ENCODE measurements at places on chromosomes 6 and 20. TPM values are rescaled to one million over a fixed set of nuclear protein-coding genes. Genes with fewer than 3 reads are reported as not detected.

GRCh38 chr6:156359912-156360311 lies 417.3 kb upstream of the ARID1B start:
- no peaks in the 10 kb centered on the region for H3K36me3 ChIP-seq
- no peak for DNase-seq
- H3K4me1 ChIP-seq: no peaks in the 10 kb centered on the region
- no peak overlapping the region for H3K4me3 ChIP-seq
- H3K27me3 ChIP-seq: no peaks in the 10 kb centered on the region

XKR7 gene
- not detected for total RNA-seq

- no peak for DNase-seq
- H3K36me3 ChIP-seq: no peaks in the 10 kb centered on the region
- no peak overlapping the region for H3K4me3 ChIP-seq
- no peaks in the 10 kb centered on the region for H3K27me3 ChIP-seq
- no peaks in the 10 kb centered on the region for H3K4me1 ChIP-seq
These were observed 9.2 kb upstream of the PLEKHG1 start for GRCh38 chr6:150590446-150590845.

DNA sequence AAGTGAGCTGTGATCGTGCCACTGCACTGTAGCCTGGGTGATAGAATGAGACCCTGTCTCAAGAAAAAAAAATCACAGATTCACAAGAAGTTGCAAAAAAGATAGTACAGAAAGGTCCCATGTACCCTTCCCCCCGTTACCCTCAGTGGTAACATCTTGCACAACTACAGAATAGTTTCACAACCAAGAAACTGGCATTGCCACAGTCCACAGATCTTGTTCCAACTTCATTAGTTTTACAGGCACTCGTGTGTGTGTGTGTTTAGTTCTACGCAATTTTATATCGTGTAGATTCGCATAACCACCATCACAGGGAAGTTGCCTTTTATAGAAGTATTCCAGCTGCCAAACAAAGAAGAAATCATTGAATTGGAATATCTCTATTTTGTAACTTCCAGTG lies 19.1 kb downstream of the SPATA2 start:
- no peak overlapping the region for H3K27ac ChIP-seq
- H3K4me3 ChIP-seq: no peak overlapping the region
- no peaks in the 10 kb centered on the region for H3K36me3 ChIP-seq
- no peaks in the 10 kb centered on the region for H3K27me3 ChIP-seq

DNA sequence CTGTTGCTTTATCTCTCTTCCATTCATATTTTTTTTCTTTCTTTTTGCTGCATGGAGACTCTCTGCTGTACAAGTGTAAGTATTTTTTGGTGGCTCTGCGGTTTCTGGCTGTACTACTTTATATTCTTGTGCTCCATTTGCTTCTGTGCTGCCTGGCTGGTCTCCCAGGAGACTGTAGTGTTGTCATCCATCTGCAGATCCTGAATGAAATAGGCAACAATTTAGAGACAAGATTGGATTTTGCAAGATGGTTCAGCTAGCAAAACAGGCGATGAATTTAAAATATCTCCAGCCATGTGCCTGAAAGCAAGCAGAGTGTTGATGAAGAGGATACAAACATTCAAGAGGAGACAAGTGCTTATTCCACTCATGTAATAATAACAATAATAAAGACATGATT lies 75.1 kb upstream of the SCGN start:
- no peaks in the 10 kb centered on the region for H3K36me3 ChIP-seq
- H3K4me1 ChIP-seq: no peaks in the 10 kb centered on the region
- no peaks in the 10 kb centered on the region for H3K27me3 ChIP-seq
- DNase-seq: no peak
- H3K27ac ChIP-seq: no peak overlapping the region
- no peak overlapping the region for H3K4me3 ChIP-seq

DNA sequence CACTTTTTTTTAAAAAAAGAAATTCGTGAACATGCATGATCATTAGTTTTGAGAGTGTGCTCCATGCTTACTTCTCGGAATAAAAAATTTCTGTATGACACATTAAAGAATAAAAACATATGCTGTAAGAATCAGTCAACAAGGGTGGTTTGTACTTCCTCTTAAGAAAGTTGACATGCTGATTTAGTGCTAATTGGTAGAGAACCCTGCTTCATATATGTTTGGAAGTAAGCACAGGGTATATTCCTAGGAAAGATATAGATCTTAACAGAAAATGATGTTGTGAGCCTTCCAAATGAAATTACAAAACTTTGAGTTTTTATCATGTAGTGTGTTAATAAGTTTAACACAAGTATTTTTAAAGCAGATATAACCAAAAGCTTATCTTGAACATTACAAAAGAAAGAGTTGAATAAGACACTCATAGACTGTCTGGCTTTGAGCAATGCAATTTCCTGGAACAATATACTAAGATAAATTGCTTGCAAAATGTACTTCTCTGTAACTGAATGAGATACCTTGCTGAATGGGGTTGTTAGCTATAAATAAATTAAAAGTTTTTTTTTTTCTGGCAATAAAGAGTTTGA lies 13.8 kb upstream of the VIP start:
- no peaks in the 10 kb centered on the region for H3K4me1 ChIP-seq
- H3K36me3 ChIP-seq: no peaks in the 10 kb centered on the region
- DNase-seq: no peak
- H3K27ac ChIP-seq: no peak overlapping the region
- peaks cover 69% of the 10 kb centered on the region for H3K27me3 ChIP-seq

TMC2 gene
- total RNA-seq: not detected

C4A gene
- 2.2 TPM for total RNA-seq

GRCh38 chr6:2529211-2529719 lies 221.5 kb downstream of the MYLK4 start:
- no peak overlapping the region for H3K4me3 ChIP-seq
- H3K27me3 ChIP-seq: no peaks in the 10 kb centered on the region
- peaks cover 17% of the 10 kb centered on the region for H3K4me1 ChIP-seq
- no peak overlapping the region for H3K27ac ChIP-seq
- no peak for DNase-seq
- H3K36me3 ChIP-seq: no peaks in the 10 kb centered on the region

DNA sequence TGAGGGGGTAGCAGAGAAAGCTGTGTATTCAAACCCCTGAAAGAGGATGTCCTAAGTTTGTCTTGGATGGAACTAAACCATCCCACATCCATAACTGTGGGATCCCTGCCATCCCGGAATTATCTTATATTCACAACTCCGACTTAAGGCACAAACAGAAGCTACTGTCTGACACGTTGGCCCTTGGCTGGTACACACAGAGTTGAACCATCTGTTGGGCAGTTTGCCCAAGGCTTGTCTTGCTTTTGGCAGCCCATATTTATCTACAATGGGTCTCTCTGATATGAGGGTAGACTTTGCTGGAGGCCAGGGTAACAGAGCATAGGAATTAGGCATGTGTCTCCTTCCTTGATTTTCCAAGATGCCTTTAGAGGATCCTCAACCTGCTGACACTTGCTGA lies 116.6 kb upstream of the PROKR2 start:
- peaks cover 86% of the 10 kb centered on the region for H3K27me3 ChIP-seq
- H3K4me1 ChIP-seq: no peaks in the 10 kb centered on the region
- no peak for DNase-seq
- no peak overlapping the region for H3K4me3 ChIP-seq
- H3K27ac ChIP-seq: no peak overlapping the region

- H3K4me1 ChIP-seq: peaks cover 15% of the 10 kb centered on the region
- no peak overlapping the region for H3K27ac ChIP-seq
- H3K27me3 ChIP-seq: no peaks in the 10 kb centered on the region
- H3K36me3 ChIP-seq: peaks cover 3% of the 10 kb centered on the region
- H3K4me3 ChIP-seq: no peak overlapping the region
These were observed 109.5 kb upstream of the NFATC2 start for GRCh38 chr20:51651921-51652549.

DNA sequence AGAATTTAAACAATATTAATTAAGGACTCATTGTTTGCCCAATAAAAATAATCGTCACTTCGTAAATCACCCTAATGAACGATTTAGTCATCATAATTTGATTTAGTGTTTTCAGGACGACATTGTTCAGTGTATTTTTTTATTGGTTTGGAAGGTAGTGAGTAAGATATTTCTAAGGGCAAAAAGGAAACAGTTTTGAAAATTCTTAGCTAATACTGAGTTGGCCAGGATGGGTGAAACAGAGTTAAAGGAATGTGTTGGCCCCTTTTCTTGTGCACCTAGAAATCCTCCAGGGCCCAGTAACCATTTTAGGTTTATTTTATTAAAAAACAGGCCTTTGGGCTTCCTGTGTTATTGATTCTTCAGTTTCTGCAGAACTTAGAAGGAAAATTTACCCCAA lies 25.3 kb downstream of the ANKS1A start:
- peaks cover 35% of the 10 kb centered on the region for H3K4me1 ChIP-seq
- H3K4me3 ChIP-seq: no peak overlapping the region
- DNase-seq: peak; percentile 50
- H3K36me3 ChIP-seq: peaks cover 4% of the 10 kb centered on the region
- no peaks in the 10 kb centered on the region for H3K27me3 ChIP-seq
- peak overlapping the region; percentile 59 for H3K27ac ChIP-seq

EPB41L2 gene
- 39.9 TPM for total RNA-seq

DNA sequence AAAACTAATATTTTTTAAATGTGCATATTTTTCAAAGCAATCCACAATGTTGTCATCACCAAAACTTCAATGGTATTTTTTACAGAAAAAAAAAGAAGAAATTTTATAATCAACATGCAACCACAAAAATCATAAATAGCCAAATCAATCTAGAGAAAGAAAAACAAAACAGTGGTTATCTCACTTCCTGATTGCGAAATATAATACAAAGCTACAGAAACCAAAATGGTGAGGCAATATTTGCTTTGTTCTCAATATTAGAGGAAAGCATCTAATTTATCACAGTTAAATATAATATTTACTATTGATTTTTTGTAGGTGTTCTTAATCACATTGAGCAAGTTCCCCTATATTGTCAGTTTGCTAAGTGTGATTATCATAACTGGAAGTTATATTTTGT lies 720.7 kb upstream of the ADGRB3 start:
- DNase-seq: no peak
- H3K27me3 ChIP-seq: no peaks in the 10 kb centered on the region
- H3K27ac ChIP-seq: no peak overlapping the region
- no peak overlapping the region for H3K4me3 ChIP-seq
- H3K4me1 ChIP-seq: no peaks in the 10 kb centered on the region

DNA sequence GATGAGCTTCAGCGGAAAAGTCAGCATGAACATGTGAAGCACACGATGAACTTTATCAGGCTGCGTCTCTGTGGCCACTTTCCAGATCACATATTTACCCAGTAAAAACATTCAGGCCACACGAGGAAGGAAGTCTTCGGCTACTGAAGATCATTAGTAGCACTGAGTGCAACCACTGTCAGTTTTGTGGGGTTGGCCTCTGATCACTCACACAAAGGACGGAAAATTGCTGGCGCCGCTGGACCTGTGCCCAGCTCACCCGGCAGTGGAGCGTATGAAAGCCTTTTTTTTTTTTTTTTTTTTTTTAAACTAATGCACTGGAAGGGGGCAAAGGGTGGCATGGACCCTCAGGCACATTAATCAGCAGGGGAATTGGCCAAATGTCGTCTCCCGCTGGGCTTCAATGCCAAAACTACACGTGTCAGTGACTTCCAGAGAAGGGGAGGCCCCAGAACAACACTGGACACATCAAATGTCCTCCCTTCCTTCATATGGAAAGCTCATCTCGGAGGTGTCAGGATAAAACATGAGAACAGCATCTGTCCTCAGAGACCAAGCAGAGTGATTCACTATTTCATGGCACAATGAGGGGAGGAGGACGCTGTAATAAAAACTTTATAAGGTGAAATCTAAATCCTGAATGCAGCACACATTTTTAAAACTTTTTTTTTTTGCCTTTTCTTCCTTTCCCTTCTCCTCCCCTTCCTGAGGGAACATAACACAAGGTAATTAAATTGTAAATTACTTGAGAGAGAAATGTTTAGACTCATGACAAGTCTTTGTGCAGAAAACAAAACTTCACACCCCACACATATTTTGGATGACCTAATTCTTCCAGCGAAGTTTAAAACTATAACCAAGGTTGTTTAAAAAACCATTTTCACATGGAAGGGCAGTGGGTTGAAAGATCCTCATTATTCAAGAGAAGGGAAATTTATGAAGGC lies 223.4 kb downstream of the FOXC1 start:
- DNase-seq: peak; percentile 72
- no peak overlapping the region for H3K4me3 ChIP-seq
- no peaks in the 10 kb centered on the region for H3K27me3 ChIP-seq
- peaks cover 12% of the 10 kb centered on the region for H3K36me3 ChIP-seq
- H3K4me1 ChIP-seq: peaks cover 20% of the 10 kb centered on the region

HEY2 gene
- total RNA-seq: not detected

MUCL3 gene
- not detected for total RNA-seq

- no peak for DNase-seq
- H3K36me3 ChIP-seq: no peaks in the 10 kb centered on the region
- peaks cover 49% of the 10 kb centered on the region for H3K27me3 ChIP-seq
- H3K27ac ChIP-seq: no peak overlapping the region
- no peaks in the 10 kb centered on the region for H3K4me1 ChIP-seq
These were observed 9.9 kb downstream of the MAFB start for GRCh38 chr20:40679184-40679583.

DNA sequence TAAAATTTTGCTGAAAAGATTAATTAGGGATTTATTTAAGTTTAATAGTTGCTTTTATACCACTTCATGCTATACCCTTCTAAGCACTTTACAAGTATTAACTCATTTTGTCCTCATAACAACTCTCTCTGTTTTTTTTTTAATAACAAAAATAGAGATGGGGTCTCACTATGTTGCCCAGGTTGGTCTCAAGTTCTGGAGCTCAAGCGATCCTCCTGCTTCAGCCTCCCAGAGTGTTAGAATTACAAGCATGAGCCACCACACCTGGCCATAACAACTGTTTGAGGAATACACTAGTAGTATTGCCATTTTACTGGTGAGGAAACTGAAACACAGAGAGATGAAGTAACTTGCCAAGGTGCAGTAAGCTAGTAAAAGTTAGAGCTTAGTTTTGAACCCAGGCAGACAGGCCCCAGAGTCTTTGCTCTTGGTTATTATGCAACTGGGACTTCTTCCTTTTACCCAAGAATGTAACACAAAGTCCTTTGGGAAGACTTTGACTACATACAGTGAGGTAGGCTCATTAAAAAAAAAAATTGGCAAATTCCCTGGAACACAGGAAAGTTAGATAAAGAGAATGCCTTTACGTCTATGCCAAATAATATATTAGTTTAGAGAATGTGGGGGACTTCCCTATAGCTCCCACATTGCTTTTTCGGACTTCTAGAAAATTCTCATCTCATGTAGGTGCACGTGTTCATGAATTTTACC lies 11.4 kb downstream of the ANKS1A start:
- no peak for DNase-seq
- H3K27ac ChIP-seq: no peak overlapping the region
- no peaks in the 10 kb centered on the region for H3K36me3 ChIP-seq

WFDC8 gene
- total RNA-seq: not detected

- H3K27ac ChIP-seq: no peak overlapping the region
- no peak overlapping the region for H3K4me3 ChIP-seq
- no peaks in the 10 kb centered on the region for H3K27me3 ChIP-seq
- no peak for DNase-seq
These were observed 35.2 kb downstream of the NTSR1 start for GRCh38 chr20:62743777-62744317.

- no peaks in the 10 kb centered on the region for H3K27me3 ChIP-seq
- peaks cover 22% of the 10 kb centered on the region for H3K4me1 ChIP-seq
- no peaks in the 10 kb centered on the region for H3K36me3 ChIP-seq
- H3K27ac ChIP-seq: no peak overlapping the region
These were observed 155.2 kb downstream of the SCML4 start for GRCh38 chr6:107668743-107669474.

- H3K4me1 ChIP-seq: no peaks in the 10 kb centered on the region
- no peak overlapping the region for H3K4me3 ChIP-seq
- no peaks in the 10 kb centered on the region for H3K36me3 ChIP-seq
- H3K27me3 ChIP-seq: no peaks in the 10 kb centered on the region
- H3K27ac ChIP-seq: no peak overlapping the region
These were observed 119.7 kb downstream of the BCKDHB start for GRCh38 chr6:80226151-80226550.

BPIFB6 gene
- total RNA-seq: not detected

All from PC-3 (cell line).